ENCODE measurements at places on chromosomes 7 and 10.

GRCh38 chr10:70982443-70982842 lies 94.1 kb upstream of the PCBD1 start:
- DNase-seq, result no peak

GRCh38 chr7:147982307-147982706 lies 608.3 kb upstream of the C7orf33 start:
- no peak for DNase-seq

DNA sequence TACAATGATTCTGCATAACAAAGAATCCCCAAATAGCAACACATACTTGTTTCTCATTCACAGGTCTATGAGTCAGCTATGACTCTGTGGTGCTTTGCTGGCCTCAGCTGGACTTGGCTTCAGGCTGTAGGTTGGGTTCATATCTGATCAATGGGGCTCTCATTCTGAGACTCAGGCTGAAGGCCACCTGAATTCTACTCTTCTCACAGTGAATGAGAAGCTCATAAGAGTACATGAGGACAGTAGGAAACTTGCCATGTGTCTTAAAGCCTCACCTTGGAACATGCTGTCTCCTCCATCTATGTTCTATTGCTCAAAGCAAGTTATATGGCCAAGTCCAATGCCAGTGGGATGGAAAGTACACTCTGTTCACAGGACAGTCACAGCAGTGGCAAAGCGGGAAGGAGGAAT lies 292.9 kb downstream of the BMPER start:
- no peak for DNase-seq

GRCh38 chr10:106540645-106541044 lies 623.9 kb downstream of the SORCS1 start:
- no peak for DNase-seq

DNA sequence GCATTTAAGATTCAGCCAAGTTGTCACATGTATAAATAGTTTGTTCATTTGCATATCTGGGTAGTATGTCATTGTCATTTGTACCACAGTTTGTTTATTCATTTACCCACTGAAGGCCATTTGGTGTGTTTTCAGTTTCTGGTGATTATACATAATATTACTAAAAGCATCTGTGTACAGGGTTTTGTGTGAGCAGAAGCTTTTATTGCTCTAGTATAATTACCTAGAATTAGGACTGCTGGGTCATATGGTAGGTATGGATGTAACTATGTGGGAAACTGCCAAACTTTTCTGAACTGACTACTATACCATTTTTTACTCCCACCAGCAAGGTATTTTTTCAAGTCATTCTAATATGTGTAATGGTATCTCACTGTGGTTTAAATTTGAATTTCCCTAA lies 584.0 kb upstream of the GHITM start:
- no peak for DNase-seq

DNA sequence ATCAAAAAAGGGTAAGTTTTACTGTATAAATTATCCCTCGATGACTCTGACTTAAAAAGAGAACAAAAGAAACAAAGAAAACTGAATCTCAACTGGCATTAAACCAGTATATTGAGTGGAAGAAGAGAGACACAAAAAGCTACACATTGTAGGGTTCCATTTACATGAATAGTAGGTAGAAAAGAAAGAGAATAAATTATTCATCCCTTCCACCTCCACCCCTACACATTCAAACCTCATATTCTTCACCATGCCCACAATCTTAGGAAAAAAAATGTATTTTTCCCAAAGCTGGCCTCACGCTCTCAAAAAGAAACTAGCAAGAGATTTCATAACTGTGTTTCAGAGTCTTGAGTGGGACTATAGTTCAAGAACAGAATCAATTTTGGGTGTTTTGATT lies 346.8 kb upstream of the AOAH start:
- DNase-seq, result no peak

DNA sequence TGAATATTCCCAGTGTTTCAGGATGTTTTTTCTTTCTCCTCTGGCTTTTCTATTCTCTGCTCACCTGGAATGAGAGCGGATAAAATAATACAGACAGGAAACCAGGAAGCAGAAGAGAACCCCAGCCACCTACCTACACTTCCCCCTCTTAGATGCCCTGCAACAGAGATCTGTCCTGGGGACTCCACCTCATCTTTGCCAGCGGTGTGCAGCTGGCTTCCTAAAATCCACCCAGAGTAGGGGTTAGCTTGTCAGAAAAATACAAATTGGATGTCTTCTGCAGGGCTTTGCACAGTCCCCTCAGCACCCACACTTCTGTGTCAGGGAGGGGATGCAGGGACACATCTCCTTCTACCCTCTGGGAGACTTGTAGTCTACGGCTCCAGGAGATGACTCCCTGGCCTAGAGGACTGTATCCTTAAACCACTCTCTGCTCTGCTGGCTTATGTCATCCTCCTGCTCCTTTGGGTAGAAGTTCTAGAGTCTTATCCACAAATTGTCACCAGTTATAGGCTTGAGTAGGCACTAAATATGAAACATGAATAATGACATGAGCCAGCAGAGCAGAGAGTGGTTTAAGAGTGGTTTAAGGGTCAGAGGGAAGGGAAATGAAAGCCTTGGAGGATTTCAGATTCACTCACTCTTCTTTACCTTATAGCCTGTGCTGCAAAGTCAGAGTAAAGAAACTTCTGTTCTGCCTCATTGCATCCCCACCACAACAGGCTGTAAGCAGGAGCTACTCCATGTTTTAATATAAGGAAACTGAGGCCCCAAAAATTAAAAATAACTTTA lies 749.4 kb downstream of the AUTS2 start:
- no peak for DNase-seq

- no peak for DNase-seq
These were observed 31.7 kb downstream of the MAGI2 start for GRCh38 chr7:79421751-79422150.

- no peak for DNase-seq
These were observed 1.7 kb upstream of the CTNNA3 start for GRCh38 chr10:67697724-67698131.

- no peak for DNase-seq
These were observed 37.0 kb downstream of the SNX13 start for GRCh38 chr7:17903337-17903736.

DNA sequence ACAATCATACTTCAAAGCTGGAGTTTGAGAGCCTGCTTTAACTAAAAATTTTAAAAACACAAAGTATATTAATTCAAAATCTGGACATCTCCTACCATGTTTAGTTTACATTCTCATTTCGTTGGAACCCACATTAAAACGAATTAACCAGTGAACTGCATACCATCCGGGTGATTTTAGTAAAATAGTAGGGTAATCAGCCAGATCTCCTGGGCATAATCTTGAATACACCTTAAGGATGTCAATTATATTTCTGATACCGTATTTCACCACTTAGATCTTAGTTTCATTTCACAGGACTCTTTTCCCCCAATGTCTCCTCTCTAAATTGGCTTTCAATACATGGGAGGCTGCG lies 175.6 kb upstream of the PFKP start:
- DNase-seq, result no peak

DNA sequence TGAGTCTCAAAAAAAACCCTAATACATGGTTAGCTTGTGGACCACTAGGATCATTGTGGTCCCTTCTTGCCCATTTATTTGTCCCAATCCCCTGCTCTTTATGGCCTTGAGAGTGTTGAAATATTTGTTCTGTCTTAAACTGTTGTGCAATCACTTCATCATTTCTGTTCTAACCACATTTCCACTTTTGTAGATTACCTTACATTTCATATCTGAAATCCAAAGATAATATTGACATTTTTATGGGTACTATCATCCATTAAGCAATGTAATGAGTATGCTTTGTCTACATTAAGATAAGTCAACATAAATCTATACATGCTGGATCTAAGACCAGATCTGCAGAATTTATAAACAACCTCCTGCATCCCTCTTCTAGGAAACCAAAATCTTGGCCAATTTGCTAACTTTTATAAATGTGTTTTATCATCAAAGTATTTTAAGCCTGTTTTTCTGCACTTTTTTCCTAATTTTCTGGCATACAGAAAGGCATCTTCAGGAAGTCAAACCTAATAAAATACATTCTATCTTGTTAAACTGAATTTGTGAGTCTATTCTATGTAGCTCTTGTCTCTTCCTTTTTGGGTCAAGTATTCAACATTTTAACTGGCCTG lies 359.4 kb upstream of the CELF2 start:
- DNase-seq, result no peak

DNA sequence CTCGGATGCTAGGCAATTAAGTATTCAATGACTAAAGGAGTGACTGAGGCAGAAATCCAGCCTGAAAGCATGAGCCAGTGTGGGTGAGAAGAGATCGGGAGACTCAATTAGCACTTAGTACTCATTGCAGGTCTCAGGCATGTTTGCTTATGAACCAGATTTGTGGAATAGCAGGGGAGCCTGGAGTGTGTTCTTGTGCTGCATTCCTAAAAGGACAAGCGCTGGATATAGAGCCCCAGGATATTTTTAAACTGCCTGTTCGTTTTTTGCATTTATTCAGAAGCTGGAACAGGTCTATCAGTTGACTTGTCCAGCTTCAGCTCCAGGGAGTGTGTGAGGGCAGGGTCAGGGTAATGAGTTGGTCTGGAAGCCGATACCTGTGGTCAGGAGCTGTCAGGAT lies 120.3 kb downstream of the BMPER start:
- DNase-seq, result no peak

Measured in amygdala (tissue), 56 donors.